ENCODE measurements at places on chromosomes 5 and 9.

DNA sequence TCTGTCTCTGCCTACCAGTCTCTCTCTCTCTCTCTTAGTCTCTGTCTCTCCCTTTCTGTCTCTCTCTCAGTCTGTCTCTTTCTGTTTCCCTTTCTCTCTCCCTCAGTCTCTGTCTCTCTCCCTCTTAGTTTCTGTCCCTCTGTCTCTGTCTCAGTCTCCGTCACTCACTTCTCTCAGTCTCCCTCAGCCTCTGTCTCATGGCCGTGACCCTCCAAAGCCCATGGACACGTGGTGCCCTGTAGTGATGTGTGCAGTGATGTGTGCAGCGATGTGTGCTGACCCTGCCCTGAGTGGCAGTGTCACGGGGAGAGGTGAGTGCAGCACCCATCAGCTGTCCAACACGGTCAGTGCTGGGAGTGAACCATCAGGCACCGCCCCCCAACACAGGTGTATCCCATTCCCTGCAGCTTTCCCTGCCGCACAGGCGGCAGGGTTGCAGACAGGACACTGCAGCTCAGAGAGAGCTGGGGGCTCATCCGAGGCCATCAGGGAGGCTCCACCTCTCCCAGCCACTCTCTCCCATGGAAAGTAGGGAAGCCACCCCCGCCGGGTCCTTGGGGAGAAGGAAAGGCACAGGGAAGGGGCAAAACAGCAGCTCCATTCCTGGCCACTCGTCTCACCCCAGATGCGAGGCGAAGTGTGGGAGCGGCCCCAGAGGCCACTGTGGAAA, 794 bp upstream of the LRRC14B start:
- DNase-seq, result no peak

DNA sequence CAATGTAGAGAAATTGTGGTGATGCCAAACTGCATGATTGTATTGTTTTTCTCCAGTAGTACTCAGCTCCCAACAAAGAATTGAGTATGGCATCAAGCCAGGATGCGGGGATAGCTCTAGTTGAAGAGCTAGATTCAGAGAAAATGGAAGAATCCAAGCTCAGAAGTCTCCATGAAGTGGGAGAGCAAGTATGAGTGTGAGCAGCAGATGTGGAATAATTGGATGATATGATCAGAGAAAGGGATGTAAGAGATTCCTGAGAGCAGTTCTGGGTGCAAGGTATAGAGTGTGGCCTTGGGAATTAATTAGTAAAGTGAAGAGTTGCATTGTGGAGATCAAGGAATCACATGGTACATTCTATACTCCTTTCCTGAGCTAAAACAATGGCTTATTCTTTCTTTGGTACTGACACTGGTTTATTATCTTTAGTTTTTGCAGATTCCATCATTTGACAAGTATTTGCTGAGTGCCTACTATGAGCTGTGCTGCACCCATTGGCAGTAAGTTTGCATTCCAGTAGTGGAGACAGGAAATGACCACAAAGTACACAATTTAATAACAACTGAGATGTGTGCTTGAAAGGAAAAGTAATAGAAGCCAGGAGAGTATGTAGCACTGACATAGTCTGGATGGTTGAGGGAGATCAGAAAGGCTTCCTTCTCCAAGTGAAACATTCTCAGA, 177.1 kb downstream of the CPLANE1 start:
- no peak for DNase-seq

GRCh38 chr5:142388696-142389095, 63.9 kb upstream of the SPRY4 start:
- DNase-seq, result no peak

GRCh38 chr9:114538241-114538640, 33.0 kb upstream of the WHRN start:
- DNase-seq, result no peak

DNA sequence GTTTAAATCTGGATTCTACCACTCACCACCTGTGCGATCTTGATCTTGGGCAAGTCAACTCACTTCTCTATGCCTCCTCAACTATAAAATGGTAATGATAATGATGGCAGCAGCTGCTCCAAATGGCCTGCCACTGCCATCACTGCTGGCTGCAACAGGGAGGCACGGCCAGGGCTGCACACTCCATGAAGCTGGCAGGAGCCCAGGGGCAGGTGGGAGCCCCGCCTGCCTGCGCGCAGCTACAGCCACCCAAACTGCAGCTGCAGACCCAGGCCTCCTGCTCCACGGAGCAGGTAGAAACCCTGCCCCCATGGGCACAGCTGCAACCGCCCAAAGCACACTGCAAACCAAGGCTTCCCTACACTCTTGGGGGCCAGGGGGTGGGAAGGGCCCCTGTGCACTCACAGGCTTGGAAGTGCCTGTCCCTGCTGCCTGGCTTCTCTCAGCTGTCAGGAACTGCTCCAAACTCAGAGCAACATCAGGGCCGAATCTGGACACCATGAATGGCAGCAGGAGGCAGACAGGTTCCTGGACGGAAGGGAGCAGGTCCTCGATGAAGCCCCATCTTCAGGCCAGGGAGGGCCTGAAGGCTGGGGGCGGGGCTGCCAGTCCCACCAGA, 57.6 kb downstream of the PRELID2 start:
- DNase-seq, result no peak

DNA sequence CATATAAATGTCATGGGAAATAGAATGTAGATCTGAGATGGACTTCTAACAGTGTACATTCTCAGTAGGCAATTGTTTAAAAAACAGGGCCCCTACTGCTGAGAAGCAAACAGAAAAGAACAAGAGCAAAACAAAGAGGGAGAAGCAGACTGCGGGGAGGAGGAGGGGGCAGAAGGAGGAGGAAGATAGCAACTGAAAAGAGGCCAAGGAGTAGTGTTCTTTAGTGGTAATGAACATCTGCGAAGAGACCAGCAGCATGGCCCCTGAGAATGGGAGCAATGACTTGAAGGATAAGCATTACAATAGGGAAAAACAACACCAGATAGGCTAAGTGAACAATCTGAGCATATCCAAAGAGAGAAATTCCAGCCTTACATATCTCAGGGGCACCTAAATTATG, 36.8 kb downstream of the HAPLN1 start:
- DNase-seq, result no peak

DNA sequence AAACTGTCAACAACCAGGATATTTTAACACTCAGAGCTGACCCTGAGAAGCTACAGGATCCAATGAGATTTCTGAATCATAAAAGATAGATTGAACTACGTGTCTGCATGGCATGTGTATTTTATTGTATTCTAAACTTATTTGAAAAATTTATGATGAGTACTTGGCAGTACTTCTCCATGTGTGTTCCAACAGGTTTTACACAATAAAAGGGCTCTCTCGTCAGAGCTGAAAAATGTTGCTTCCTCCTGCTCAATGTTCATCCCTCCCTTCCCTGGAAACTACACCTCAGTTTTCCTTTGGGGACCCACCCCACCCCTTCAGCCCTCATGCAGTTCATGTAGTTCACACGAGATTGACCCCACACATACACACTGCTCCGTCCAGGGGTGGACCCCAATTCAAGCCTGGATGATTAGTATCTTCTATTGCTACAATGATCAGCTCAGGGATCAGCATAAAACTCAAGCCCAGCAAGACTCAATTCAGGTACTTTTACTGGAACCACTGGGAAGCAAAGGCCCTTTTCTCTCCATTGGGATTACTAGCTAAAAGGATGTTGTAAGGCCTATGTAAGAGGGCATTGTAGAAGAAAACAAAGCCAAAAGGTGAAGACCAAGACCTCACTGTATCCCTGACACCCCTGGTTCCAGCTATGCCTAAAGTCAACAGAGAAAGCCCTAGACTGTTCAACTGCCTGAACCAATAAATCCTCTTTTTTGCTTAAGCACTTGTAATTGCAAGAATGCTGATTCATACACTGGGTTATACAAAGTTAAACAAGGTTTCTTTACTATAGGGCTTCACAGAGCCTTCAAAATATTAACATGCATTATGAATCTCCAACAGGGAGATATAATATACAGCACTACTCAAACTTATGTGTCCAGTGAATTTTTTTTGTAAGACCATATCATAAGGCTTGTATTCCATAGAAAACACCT, 112.6 kb downstream of the SAXO1 start:
- no peak for DNase-seq

DNA sequence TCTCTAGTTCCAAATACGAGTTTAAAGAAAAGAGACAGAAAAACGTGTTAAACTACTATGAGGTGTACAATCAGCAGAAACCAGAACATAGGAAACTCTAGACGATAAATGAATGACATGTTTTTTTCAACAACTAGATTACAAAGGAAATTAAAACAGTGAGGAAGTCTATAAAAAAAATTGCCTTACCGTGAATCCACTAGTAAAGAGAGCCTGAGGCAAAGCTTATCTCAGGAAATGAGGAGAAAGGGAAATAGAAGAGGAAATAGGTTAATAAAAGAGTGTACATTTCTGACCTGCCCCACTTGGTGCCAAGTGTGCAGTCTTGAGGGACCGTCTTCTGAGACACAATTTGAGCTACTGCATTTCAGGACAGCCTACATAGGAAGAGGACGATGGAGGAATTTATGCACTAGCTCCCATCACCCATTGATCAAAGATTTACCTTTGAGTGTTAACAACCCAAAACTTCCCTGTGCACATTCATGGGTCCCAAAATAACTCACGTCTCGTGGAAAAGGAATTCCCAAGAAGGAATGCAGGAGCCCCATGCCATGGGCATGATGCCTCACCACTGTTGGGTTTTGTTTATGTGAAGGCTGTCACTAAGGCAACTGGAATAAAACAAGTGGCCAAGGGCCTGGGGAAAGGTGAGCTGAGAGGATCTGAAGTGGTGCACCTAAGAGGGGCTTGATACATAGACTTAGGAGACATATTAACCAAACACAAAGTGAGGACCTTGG, 53.6 kb upstream of the SLC1A3 start:
- DNase-seq, result no peak

- DNase-seq, result no peak
Observed at GRCh38 chr5:10457682-10458574, 16.2 kb downstream of the ROPN1L start.

GRCh38 chr5:146967646-146968045, 89.1 kb upstream of the PPP2R2B start:
- no peak for DNase-seq

- DNase-seq, result no peak
Observed at GRCh38 chr9:120265791-120266190, 314.2 kb downstream of the CDK5RAP2 start.

GRCh38 chr5:172585114-172585513, 55.9 kb upstream of the NEURL1B start:
- no peak for DNase-seq

GRCh38 chr9:137912671-137913070, 35.1 kb downstream of the CACNA1B start:
- DNase-seq, result no peak

DNA sequence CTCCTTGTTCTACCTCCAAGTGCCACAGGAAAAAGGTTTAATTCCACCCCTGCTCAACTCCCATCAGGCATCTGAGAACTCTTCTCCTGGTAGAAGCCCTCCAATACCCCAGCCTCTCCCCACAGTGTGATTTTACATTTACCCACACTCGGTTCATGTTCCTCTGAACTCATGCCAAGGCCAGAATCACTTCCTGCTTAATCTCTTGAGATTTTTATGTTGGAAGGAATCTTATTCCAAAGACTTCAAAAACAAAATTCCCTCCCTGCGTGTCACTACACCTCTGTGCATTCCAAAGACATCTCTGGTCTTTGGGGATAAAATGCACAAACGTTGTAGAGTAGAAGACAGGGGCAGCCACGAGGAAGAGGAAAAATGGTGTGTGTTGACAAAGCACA, 186.8 kb downstream of the ACTL7B start:
- no peak for DNase-seq

- no peak for DNase-seq
Observed at GRCh38 chr5:108919591-108920326, 172.1 kb downstream of the FER start.

GRCh38 chr9:16543686-16544085, 326.8 kb downstream of the BNC2 start:
- no peak for DNase-seq

GRCh38 chr9:12922224-12922866, 147.5 kb downstream of the LURAP1L start:
- no peak for DNase-seq

GRCh38 chr5:77230727-77231470, 20.4 kb downstream of the PDE8B start:
- DNase-seq, result no peak

DNA sequence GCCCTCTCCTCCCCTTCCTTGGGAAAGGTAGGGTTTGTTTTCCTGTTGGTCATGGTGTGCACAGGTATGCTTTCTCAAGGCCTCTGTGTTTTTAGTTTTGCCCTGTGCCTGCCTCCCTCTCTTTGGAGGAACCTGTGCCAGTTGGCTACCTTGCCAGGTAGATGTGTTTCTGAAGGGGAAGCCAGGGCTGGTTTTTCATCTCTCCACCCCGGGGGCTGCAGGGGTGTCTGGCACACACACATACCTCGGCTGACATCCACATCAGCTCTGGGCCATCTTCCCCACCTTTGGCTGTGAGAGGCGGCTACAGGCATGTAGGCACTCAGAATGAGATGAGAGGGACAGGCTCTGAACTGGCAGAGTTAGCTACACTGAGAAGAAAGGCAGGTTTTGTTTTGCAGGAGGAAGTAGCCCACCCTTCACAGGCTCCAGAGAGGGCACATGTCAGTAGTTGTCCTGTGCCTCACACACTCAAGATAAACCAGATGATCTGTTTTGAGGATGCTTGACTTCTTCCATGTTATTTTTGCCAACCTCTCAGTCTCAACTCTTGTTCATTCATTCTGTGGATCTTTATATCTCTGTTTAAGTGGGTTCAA, 9.7 kb downstream of the RGMB start:
- DNase-seq, result no peak

- no peak for DNase-seq
Observed at GRCh38 chr9:36389590-36389989, 10.5 kb downstream of the RNF38 start.

GRCh38 chr9:121550569-121551512, 51.2 kb upstream of the GGTA1 start:
- peak; percentile 15 for DNase-seq

DNA sequence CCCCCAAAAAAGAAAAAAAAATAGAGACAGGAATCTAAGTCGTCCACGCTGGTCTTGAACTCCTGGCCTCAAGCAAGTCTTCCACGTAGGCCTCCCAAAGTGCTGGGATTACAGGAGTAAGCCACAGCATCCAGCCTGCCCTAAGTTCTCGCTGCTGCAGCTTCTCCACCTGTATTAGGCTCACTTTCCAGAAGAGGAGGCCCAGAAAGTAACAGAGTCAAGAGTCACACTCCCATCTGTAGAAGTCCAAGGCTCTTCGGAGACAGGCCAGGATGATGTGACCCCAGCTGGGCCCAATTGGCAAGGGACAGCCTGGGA, 1.8 kb downstream of the EEIG1 start:
- DNase-seq, result no peak

GRCh38 chr5:77990020-77990419, 213.9 kb upstream of the TBCA start:
- DNase-seq, result no peak

- no peak for DNase-seq
Observed at GRCh38 chr9:16331031-16331430, 539.4 kb downstream of the BNC2 start.

DNA sequence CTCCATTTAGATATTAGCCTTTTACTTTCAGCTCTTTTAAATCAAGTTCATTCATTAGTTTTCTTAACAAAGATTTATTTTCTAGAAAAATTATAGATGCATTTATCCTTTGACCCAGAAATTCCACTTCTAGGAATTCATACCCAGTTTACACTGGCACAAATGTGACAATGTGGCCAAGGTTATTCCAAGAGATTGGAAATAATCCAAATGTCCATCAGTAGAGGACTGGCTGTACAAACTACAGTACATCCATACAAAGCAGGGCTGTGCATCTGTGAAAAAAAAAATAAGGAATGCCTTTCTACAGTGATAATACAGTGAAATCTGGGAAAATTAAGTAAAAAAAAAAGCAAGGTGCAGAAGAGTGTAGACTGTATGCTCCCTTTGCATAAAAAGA, 149.2 kb downstream of the GABBR2 start:
- DNase-seq, result no peak

All from T-helper 22 cell (primary cell).